ENCODE measurements at places on chromosomes 3 and 15.

DNA sequence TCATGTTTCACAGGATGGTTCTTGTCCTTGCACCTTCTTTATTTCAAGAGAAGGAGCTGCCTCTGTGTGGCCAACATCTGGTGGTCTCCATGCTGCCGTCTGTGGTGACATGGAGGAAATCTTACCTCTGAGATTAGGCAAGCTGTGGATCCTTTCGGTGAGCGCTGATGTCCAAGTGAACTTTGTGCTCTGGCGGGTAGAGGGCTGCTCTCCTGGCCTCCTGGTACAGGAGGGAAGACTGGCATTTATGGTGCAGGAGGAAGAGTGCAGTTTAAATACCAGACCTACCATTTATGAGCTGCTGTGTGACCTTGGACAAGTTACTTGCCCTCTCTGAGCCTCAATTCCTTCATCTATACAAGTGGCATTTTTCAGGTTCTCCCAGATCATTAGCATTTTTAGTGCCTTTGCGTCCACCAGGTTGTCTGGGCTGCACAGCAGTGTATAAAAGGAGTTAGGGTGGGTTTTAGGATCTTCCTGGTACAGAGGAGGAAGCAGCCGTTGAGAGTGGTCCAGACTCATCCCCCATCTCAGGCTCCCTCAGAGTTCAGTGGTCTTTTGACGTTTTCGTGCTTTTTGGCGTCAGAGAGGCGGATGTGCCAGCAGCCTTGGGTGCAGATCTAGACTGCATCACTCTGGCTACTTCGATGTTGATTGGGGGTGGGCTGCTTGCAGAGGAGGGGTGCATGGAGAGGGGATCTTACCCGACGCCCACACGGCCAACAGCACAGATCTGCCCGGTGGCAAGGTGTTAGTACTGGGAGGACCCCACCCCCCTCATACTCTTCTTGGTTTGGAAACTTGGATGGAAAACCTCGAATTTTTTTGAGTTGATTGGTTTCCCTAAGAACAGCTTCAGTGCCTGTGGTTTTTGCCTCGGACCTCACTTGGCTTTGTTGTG is 162.2 kb downstream of the ITPR1 start:
- ATAC-seq: peak; percentile 9

DNA sequence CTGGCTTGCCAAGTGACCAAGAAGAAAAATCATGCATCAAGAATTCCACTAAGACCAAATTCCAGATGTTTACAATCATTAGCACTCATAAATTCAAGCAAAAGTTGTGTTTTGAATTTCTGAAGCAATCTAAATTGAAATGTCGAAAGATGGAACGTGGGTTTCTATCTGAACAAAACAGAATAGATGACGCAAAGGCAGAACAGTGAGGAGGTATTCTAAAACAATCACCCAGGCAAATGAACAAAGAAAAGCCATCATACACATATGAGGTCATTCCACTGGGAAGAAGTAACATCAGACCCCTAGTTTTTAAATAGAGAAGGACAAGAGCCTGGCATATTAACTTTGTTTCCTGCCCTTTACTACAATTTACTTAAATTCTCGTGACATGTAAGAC is 58.0 kb downstream of the MCF2L2 start:
- ATAC-seq: no peak

DNA sequence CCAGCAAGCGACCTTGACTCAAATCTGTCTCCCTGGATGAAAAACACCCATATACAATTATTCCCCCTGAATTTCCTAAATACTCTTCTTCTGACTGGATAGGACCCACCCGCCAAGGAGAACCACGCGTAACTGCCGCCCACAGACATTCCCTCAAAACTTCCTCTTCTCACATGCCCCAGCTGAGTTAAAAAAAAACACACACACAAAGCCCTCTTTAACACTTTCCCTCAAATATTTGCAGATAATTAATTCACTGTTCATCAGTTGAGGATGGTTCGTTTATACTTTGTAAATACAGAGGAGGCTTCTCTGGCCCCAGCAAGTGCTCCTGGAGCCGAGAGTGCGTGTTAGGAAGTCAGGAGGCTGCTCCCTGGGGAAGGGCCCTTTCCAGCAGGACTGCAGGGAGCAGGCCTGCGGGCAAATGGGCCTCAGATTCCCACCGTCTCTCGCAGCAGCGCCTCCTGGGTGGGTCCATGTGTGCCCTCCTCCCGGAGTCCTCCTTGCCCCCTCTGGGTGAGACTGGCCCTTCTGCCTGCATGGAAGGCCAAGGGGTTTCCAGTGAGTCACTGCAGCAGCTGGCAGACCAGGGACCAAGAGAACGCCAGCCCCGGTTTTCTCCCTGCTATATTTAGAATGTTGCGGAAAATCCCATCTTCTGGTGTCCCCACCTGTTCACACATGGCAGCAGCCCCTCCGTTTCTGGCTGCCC is 46.8 kb downstream of the MGLL start:
- ATAC-seq: peak; percentile 61

DNA sequence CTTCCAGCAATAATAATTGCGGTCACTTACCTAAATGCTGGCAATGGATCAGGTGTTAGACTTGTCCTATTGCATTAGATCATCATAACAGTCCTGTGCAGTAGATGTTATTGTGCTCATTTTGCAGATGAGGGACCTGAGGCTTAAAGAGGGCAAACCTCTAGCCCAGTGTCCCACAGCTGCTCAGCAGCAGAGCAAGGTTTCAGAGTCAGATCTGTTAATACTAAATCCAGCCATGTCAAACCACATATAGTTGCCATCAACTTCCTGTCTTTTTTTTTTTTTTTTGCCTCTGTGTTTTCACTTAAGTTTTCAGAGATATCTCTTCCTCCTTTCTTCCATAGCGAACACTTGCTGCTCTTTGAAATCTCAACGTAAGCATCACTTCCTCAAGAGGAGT is 12.1 kb downstream of the FEZF2 start:
- ATAC-seq: no peak

- no peak for ATAC-seq
Measured at GRCh38 chr3:117499189-117499870, 789.8 kb downstream of the TUSC7 start.

Measured in motor neuron (in vitro differentiated cells).